HEK293T (cell line): ENCODE measurements at places on chromosomes 1 and 21.

GRCh38 chr21:20999659-21000058 is 1.4 kb downstream of the NCAM2 start:
- peak; percentile 51 for DNase-seq

DNA sequence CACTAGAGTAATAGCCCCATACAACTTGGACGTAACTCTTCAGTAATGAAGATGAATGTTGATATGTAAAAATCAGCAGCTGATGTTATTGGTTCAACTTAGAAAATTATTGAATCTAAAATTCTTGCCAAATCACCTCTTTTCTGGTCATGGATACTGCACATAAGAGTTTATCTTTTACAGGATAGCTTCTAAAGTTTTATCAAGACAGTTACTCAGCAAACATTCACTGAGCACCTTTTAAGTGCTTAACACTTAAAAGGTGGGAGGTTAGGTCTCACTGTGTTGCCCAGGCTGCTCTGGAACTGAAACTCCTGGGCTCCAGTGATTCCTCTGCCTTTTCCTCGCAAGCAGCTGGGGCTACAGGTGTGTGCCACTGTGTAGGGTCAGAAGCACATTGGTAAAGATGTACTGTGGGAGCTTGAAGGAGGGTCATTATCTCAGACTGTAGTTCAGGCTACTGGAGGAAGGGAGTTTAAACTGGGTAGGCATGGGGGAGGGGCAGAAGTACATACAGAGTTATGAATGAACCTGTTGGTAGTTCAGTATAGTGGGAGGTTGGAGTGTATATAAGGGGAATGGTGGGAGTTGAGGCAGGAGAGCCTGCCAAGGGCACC is 2.0 kb downstream of the MPZL1 start:
- DNase-seq: no peak

- no peak for DNase-seq
These were observed 1.1 kb downstream of the TBX19 start for GRCh38 chr1:168281603-168282325.

GRCh38 chr1:214997685-214998084 is 84.9 kb upstream of the KCNK2 start:
- DNase-seq: no peak

DNA sequence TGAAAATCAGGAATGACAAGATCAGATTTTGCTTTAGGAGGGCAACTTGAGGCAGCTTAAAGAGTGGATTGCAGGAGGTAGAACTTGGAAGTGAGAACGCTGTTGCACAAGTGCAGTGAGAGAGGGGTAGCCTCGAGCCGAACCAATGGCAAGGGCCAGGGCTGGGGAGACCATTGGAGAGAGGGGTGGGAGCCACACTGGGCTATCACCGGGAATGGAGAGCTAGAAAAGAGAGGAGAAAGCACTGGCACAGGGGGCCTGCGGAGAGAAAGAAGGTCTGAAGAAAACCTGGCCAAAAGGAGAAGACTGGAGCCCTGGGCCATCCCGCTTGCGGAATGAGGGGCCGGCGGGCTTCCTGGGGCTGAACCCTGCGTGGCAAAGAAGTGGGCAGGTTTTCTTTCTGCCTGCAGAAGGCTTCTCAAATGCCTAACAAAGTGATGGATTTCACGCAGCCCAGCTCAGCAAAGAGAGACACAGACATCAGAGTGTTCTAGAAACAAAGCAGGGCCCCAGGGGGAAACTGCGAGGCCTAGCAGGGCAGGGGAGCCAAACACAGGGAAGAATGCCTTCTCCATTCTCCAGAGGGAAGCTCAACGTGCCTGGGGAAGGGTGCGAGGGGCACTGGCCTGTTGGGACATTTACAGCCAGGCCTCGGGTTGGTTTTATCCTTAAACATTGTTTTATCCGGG is 1.2 kb upstream of the SLC37A1 start:
- no peak for DNase-seq

GRCh38 chr1:194512957-194513356 is 1326.5 kb upstream of the B3GALT2 start:
- DNase-seq: no peak

- DNase-seq: no peak
These were observed 12.0 kb downstream of the PPFIA4 start for GRCh38 chr1:203038217-203038741.

- DNase-seq: no peak
These were observed 7.6 kb upstream of the CPT2 start for GRCh38 chr1:53189061-53189460.

GRCh38 chr1:112703706-112704105 is 3.2 kb downstream of the RHOC start:
- no peak for DNase-seq

DNA sequence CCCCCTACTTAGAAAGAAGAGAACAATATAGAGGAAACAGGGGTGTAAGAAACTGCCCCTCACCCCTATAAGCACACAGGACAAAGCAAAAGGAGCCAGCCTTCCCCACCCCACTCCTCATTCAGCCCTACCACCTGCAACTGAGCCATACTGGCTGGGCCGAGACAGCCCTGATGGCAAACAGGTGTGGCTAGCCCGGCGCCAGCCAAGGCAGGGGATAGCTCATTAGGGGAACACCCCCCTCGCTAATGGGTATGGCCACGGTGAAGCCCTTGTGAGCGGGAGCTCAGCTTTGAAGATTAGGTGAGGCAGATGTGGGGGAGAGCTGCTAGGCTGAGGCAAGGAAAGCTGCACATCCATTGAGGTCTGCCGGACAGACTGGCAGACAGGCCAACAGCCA is 65.5 kb downstream of the ERI3 start:
- no peak for DNase-seq

DNA sequence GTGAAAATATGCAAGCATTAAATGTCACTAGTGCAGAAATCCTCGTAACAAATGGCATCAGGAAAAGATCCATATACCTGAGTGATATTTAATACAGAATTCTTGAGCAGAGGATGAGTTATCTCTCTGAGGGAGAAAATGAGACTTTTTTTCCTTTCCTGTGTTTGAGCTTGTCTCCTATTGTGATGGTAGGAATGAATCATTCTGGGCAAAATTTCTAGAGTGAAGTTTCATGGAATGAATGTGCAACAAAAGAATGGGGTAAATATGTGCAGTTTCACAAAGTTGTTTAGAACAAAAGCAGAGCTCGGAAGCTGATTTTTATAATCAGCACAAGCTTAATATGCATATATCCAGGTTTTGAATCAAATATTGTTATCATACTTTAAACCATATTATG is 4.6 kb downstream of the CTPS1 start:
- no peak for DNase-seq

- no peak for DNase-seq
These were observed 95.1 kb downstream of the ST3GAL3 start for GRCh38 chr1:43802356-43802980.
